Astrocyte (in vitro differentiated cells and primary cell): ENCODE measurements at places on chromosomes 7 and 10. TPM values are rescaled to one million over a fixed set of nuclear protein-coding genes. Genes with fewer than 3 reads are reported as not detected.
A peak's percentile ranks its signal among the peaks of the same experiment; 100 is the strongest.

TDRD1 gene
- total RNA-seq, result not detected in 2 replicates

SPDYE1 gene
- total RNA-seq, result not detected in 2 replicates

WDR86 gene
- 2.5 and 3.6 TPM in 2 replicates for total RNA-seq

SNX8 gene
- total RNA-seq, result 20.9 and 28.9 TPM in 2 replicates

TMEM139 gene
- total RNA-seq, result 0.20 TPM in 1 of 2 replicates, not detected in the other

MAT1A gene
- total RNA-seq, result 0.11 and 0.12 TPM in 2 replicates

FAM13C gene
- 8.7 and 9.3 TPM in 2 replicates for total RNA-seq

ASB10 gene
- not detected in 2 replicates for total RNA-seq

NXPH1 gene
- total RNA-seq, result 0.16 TPM in 1 of 2 replicates, not detected in the other

NPFFR1 gene
- not detected in 2 replicates for total RNA-seq

DNA sequence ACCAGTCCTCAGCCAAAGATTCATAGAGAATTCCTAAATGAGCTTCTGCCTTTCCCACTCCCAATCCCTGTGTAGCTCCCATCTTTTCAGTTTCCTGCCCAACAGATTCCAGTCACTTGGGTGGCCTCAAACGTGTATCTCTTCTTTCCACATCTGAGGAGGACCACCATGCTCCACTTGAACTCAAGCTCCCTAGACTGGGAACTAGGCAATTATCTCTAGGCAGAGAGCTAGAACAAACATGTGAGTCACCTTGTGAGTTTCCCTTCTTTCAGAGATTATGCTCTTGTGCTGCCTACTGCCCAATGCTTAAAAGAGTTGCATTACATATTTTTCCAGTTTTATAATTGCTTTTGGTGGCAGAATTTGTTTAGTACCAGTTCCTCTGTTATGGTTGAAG lies 178.0 kb downstream of the MDFIC start:
- DNase-seq, result peak; percentile 79

DNA sequence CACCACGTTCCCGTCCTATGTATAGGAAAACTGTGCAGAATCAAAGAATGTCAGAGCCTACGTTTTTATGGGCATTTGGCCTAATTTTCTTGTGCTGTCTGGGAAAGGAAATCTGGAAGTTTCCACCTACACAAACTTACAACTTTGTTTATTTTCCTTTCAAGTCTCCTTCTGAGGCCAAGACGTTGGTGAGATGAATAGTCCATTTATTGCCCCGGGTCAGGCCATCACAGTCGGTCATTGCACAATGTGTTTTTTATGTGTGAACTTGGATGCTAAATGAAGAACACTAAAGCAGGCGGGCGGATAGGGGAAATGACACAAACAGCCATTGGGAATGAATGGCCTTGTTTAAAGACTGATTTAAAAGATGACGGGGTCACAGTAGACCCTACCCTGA lies 38.6 kb downstream of the TRIL start:
- peak; percentile 30 for DNase-seq

DNA sequence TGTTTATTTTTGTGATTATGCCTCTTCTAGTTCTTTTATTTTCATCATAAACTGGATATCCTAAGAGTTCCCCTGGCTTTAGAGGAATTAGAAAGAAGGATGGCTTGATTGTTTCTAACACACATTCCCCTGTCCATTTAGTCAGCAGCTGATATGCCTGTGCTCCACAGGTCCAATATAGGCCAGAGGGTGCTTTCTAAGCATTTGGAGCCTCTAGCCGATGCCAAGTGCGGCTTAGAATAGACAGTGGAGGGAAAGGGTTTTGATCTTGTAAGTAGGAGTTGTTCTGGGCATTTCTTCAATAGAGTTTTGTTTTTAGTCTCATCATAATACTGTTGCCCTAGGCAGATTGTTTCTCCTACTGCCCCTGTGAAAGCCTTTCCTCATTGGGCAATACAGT lies 6.6 kb downstream of the CYP3A43 start:
- no peak for DNase-seq

- DNase-seq, result no peak
Measured at GRCh38 chr10:14549496-14549895, 218.8 kb upstream of the FRMD4A start.

- DNase-seq, result no peak
Measured at GRCh38 chr7:106568002-106568679, 92.8 kb downstream of the CCDC71L start.

- no peak for DNase-seq
Measured at GRCh38 chr7:34189031-34189430, 283.7 kb downstream of the BMPER start.

GRCh38 chr10:62699148-62699547 lies 105.4 kb upstream of the ADO start:
- DNase-seq, result no peak

DNA sequence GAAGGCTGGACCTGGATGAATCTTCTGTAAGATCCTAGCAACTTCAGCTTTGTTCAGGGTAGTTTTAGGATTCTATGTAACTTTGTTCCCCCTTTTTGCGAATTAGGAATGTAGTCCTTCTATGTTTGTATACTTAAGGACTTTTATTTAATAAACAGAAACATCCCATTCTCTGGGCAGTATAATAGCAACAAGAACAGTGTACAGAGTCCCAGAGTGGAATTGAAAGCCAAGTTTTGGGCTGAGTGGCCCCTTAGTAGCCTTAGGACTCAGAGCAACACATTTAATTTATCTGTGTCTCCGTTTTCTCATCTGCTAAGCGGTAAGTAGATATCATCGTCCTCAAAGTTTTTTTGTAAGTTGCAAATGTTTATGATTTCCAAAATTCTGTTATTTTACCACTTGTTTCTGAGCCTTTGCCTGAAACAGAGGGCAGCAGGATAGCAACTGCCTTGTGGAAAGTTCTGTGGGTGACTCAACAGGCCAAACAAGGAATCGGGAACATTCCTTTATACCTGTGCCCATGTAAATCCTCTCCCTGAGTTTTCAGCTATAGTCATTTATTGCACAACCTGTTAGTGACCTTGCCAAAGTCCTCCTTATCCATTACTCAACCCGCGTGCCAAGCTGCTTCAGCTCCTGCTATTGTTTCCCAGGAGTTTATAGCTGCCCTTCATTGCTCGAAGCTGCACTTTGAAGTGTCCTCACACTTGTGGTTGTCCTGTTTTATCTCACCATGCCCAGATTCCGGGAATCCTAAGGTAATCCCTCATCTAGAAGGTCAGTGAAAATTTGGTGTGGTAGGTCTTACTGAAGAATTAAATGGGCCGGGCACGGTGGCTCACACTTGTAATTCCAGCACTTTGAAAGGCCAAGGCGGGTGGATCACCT lies 199.1 kb upstream of the AHR start:
- peak; percentile 52 for DNase-seq

- peak; percentile 56 for DNase-seq
Measured at GRCh38 chr7:122487131-122487530, 182.6 kb upstream of the FEZF1 start.

DNA sequence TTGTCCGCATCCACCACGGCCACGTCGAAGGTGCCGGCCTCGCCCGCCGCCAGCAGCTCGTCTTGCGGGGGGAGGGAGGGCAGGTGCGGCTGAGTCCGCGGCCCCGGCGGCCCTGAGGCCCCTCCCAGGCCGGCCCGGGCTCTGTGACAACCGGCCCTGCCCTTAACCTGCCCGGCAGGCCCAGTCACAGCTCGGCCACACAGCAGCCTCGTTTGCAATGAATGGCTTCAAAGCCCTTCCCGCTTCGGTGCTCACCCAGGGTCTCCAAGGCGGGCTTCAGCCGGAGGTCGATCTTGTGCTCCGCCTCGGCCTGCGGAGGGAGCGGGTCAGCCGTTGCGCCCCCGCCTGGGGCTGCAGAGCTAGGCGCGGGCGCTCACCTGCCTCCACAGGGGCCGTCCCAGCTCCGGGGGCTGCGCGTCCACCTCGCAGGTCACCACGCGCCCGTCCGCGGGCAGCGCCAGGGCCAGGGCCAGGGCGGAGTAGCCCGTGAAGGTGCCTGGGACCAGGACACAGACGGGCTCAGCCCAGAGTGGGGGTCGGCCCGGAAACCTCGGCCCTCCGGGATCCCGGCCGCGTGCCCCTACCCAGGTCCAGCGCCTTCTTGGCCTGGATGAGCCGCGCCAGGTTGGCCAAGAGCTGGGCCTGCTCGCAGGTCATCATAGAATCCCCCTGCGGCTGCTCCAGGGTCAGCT lies 928 bp downstream of the COMTD1 start:
- DNase-seq, result no peak

DNA sequence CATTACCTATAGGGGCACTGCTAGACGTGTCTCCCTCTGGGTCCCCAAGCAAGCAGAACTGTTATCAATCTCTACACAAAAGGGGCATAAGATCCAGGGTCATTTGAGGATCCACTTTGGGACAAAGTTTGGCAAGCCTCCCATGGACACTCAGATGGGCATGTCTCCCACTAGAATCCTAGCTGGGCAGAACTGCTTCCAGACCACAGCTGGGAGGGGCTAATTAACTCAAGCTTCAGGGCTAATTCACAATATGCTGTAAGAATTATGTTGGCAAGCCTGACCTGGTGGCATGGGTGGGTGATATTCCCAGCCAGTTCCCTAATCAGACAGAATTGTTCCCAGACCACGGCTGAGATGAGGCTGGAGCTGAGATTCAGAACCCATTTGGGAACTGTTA lies 738.4 kb upstream of the FZD8 start:
- no peak for DNase-seq

GRCh38 chr7:31033674-31034300 lies 18.3 kb upstream of the ADCYAP1R1 start:
- no peak for DNase-seq

DNA sequence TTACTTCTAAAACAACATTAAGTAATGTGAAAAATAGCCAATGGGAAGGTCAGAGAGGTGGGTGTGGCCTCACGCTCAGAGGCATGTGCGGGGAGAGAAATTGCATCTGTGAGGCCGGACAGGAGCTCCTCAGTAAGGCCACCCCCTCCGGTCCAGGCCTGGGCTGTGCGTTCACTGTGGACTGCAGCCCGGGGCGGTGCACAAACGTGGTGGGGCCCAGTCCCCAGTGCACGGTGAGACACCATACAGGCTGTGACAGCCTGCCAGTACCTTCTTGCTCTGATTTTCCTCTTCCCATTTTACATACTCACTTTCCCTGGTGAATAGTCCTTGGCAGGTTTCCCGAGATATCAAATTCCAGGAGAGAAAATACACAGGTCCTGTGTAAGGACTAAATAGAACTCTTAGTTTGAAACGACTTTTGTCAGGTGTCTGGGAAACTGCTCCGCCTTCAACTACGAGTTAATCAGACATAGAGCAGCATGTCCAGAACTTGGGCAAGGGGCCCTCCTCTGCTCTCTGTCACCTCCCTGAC lies 174.1 kb upstream of the MKI67 start:
- DNase-seq, result no peak

GRCh38 chr10:103765168-103765567 lies 90.2 kb downstream of the SH3PXD2A start:
- peak; percentile 81 for DNase-seq

GRCh38 chr7:116616555-116617059 lies 55.4 kb upstream of the MET start:
- DNase-seq, result peak; percentile 67

DNA sequence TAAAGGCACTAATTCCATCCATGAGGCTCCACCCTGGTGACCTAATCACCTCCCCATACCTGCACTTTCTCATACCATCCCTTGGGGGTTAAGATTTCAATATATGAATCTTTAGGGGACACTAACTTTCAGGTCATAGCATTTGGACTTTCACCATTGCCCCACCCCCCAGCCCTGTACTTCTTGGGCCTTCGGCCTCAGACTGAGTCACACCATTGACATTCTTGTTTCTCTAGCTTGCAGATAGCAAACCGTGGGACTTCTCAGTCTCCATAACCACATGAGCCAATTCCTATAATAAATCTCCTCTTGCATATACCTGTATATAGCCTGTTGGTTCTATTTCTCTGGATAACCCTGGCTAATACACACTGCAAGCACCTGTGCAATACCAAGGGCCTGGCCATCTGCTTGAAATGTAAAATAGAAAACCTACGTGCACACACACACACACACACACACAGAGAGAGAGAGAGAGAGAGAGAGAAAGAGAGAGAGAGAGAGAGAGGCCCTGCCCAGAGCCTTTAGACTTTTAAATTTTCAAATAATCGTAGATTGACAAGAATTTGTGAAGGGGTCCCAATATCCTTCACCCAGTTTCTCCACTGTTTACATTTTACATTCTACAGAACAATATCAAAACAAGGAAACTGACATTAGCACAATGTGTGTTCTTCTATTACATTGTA lies 25.3 kb downstream of the ANXA8 start:
- DNase-seq, result peak; percentile 85

DNA sequence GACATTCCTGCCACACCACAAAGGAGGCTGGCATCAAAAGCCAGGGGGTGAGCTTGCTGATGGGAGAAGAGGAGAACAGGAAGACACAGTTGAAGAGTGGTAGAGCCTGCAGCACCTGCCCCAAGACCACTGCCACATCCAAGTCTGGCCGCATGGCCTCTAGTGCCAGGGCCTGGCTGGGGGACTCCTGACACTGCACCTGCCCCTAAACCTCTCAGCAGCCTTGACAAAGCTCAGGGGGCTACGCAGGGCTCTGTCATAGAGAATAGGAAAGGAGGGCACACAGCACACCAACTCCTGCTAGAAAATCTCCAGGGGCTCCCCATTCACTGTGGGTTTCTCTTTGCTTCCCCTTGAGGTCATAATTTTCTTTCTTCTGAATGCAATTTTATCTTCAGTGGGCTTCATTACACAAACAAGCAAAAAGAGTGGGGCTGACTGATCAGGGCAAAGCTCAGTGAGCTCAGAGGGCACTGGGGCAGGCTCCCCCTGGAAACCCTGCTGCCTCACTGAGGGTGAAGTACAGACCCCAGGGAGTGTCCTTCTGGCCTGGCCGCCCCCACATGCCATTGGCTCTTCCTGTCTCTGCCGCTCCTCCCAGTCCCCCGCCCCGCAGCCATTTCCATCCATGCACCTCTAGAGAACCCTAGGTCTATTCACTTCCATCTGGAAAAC lies 37.2 kb downstream of the VOPP1 start:
- no peak for DNase-seq

DNA sequence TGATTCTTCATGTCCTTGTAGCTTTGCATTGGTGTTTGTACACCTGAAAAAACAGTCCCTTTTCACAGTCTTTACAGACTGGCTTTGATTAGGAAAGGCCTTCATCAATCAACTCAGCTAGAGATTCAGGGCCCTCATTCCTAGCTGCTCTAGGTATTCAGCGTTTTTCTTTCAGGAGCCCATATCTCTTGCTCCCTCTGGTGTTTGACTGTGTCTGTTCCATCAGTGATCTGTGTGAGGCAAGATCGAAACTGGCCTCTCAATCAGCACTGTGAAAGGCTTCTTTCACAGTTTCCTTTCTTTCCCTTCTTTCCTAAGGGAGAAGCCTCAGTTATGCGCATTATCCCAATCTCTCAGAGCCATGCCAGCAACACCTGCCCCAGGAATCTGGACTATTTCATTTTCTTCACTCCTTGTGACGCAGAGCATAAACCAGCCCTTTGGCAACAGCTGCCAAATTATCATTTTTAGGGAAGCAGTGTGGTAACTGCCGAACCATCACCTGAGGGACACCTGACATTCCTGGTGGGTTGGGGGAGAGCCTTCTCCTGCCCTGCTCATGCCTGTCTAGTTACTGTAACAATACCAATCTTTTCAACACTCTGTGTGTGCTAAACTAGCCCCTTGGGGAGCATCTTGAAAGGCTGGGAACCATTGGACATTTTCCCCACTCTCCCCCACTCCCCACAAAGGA lies 75.7 kb upstream of the CCDC71L start:
- DNase-seq, result peak; percentile 63
